Activated CD4-positive, alpha-beta T cell treated with anti-CD3 and anti-CD28 coated beads for 4 hours (primary cell): ENCODE measurements at places on chromosomes 3 and 15.

DNA sequence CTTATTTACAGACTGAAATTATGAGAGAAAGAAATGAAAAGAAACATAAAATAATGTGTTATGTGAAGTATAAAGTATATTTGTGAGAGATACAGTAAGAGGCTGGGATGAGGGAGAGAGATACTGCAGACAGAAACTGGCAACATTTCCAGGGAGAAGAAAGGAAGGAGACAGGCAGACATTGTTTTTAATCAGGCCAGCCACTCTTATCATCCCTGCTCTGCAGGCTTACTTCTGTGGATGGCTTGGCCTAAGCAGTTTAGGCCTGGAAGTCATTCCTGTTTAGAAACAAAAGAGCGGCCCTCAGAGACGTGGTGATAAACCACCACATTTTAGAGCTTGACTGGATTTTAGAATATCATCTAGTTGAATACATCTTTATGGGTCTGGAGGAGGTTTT lies 12.4 kb downstream of the PCCB start:
- DNase-seq = no peak

DNA sequence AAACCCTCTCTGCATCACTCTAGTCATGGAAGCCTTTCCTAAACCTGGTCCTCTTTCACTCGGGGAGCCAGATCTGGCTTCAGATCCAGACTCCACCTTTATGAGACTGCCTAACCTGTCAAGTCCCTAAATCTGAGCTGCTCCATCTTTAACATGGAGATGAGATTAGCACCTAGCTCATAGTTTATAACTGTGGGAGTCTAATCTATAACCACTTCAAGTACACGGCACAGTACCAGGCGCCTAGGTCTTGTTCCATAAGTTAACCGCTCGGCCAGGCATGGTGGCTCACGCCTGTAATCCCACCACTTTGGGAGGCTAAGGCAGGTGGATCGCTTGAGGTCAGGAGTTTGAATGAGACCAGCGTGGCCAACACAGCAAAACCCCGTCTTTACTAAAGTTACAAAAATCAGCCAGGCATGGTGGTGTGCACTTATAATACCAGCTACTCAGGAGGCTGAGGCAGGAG lies 30.3 kb downstream of the TPM1 start:
- no peak for DNase-seq

DNA sequence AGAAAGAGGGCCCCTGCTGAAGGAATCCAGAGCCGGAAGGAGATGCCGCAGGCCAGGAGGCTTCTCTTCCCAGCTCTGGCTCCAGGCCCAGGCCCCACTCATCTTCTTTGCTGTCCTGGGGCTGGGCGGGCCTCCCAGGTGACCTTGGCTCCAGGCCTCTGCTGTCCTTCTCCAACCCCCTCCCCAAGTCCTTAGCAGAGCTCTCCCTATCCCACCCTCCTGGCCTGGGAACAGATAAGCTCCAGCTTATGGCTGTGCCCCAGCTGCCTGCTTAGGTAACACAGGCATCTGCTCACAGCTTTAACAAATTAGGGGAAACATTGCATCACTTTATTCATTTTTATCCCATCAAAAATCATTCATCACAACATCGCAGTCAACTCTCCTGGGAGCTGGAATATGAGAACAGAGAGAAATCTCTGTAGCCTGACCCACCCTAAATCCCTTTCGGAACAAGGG lies 86.9 kb downstream of the SEMA5B start:
- DNase-seq = no peak

DNA sequence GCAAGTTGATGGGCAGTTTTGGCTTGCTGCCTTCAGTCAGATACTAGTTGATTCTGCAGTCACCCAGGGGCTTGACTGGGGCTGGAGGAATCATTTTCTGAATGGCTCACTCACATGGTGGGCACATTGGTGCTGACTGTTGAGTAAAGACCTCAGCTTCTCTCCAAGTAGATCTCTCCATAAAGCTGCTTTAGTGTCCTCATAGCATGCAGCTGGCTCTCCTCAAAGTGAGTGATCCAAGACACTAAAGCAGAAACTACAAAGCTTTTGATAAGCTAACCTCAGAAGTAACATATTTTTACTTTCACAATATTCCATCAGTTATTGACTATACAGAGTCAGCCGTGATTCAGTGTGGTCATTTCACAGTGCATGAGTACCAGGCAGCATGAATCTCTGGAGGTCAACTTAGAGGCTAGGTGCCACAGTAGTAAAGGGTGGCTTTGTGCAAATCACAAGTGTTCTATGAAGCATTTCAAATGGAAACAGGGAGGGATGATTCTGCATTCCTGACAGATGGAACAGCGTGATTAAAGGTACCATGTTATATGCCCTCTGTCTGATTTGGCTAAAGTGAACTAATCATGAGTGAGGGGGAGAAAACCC lies 24.3 kb upstream of the ATP8B4 start:
- DNase-seq = no peak

DNA sequence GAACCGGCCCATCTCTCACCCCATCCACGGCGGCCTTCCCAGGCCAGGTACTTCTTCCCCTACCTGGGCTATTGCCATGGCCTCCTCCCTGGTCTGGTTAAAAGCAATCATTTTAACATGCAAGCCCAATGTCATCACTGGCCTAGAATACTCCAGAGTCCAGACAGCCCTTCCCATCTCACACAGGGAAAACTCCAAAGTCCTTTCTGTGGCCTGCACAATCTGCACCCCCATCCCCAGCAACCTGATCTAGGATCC lies 45.8 kb upstream of the SLCO2A1 start:
- no peak for DNase-seq

GRCh38 chr15:89361451-89362202 lies 27.0 kb upstream of the POLG start:
- DNase-seq = peak; percentile 38

DNA sequence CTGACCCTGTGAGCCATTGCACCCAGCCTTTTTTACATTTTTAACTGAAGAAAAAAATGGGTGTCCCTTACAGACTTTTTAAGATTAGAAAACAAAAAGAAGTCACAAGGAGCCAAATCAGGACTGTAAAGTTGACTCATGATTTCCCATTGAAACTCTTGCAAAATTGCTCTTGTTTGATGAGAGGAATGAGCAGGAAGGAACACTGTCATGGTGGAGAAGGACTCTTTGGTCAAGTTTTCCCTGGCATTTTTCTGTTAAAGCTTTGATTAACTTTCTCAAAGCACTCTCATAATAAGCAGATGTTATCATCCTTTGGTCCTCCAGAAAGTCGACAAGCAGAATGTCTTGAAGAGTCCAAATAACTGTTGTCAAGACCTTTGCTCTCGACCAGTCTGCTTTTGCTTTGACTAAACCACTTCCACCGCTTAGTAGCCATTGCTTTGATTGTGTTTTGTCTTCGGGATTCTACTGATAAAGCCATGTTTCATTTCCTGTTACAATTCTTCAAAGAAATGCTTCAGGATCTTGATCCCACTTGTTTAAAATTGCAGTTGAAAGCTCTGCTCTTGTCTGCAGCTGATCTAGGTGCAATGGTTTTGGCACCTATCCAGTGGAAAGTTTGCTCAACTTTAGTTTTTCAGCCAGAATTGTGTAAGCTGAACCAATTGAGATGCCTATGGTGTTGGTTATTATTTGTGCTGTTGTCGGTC lies 369.4 kb downstream of the MAGI1 start:
- DNase-seq = no peak

- peak; percentile 86 for DNase-seq
Measured at GRCh38 chr15:74787251-74788041, 5.6 kb downstream of the CSK start.

DNA sequence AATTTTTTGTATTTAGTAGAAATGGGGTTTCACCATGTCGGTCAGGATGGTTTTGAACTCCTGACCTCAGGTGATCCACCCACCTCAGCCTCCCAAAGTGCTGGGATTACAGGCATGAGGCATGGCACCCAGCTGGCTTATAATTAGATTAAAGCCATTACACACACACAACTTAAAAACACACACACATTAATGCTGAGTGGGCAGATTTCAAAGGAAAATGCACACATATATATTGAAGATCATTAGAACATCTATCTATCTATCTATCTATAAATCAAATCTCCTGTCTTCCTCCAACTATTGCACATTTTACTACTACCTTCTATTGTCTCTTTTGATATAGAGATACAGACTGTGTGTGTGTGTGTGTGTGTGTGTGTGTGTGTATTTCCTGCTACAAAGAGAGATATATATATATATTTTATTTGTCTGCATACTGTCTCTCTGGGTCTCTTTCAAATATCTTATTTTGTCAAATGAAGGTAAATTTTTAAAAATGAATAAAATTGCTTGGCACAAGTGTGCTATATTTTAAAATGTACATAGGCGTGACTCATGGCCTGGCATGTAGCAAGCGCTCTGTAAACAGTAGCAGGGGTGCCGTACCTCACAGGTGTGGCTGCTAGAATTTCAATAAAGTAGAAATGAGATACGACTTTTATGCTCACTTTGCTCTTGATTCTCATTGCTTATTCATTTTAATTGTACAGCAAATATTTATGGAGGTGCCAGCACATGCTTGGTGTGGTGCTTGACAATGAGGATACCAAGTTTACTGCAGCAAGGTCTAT lies 655.8 kb downstream of the AGBL1 start:
- DNase-seq = no peak

DNA sequence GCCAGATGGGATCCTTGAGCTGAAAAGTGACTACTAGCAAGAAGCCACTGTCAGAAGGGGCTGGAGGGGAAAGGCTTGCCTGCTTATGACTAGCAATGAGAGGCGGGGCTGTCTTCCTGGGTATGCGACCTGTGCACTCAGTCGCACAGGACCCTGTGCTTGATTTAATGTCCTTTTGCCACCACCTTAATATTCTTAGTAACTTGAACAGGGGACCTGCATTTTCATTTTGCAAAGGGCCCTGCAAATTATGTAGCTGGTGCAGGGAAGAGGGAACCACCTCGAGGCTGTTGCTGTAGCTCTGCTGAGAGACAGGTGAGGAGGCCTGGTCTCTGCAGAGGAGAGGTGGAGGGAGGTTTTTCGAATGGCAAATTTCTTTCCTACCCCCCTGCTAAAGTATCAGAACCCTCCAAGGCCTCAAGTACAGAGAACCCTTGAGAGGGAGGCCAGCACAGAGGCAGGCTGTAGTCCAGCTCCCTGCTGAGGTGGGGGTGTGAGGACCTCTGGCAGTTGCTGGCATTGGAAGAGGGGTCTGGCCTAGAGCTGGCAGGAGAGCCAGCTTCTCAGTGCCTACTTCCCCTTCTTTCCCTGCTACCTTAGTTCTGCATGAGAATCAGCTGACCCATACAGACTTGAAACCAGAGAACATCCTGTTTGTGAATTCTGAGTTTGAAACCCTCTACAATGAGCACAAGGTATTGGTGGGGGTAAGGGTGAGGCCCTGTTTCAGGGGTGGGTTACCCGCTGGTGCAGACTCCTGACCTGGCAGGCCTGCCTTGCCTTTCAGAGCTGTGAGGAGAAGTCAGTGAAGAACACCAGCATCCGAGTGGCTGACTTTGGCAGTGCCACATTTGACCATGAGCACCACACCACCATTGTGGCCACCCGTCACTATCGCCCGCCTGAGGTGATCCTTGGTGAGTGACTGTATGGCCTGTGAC lies 11.4 kb downstream of the CLK3 start:
- no peak for DNase-seq

DNA sequence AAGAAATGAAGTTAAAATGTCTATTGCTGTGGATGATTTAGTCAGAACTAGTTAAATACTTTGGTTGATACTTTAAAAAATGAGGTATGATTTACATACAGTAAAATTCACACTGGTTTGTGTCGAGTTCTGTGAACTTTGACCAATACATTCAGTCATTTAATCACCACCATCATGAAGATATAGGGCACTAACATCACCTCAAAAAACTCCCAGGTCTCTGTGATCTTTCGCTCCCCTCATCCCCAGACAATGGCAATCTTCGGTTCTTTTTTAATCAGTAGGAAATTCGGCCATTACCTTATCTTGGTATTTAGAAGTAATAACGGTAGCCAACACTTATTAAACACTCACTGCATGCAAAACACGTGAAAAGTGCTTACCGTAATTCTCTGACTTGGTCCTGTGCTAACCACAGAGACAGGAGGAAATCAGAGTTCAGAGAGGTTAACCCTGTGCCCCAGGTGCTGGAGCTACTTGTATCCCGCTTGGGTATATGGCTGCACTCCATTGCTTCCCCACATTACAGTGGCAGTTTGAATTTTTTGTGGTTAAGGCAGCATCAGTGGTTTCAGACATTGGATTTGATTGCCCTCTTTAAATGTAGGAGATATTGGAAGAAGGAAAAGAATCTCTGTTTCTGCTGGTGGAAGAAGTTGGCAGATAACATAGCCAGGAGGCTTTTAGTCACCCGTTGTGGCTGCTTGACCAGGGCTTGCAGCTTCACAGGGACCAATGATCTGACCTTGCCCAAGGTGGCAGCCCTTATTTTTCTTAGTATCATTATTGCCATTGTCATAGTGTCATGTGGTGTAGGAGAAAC lies 4.2 kb downstream of the PLCL2 start:
- DNase-seq = peak; percentile 28

GRCh38 chr3:29280404-29281093 lies at the start of gene RBMS3:
Gene RBMS3, plus strand, starts transcription at chr3:29281071.
- DNase-seq = no peak

GRCh38 chr3:187758318-187758955 lies 13.2 kb upstream of the BCL6 start:
- DNase-seq = no peak

- no peak for DNase-seq
Measured at GRCh38 chr3:112338021-112338726, 5.2 kb downstream of the CD200 start.

GRCh38 chr15:66692391-66692790 lies 9.6 kb upstream of the SMAD6 start:
- no peak for DNase-seq

- DNase-seq = no peak
Measured at GRCh38 chr3:60932643-60933042, 318.6 kb downstream of the FHIT start.

DNA sequence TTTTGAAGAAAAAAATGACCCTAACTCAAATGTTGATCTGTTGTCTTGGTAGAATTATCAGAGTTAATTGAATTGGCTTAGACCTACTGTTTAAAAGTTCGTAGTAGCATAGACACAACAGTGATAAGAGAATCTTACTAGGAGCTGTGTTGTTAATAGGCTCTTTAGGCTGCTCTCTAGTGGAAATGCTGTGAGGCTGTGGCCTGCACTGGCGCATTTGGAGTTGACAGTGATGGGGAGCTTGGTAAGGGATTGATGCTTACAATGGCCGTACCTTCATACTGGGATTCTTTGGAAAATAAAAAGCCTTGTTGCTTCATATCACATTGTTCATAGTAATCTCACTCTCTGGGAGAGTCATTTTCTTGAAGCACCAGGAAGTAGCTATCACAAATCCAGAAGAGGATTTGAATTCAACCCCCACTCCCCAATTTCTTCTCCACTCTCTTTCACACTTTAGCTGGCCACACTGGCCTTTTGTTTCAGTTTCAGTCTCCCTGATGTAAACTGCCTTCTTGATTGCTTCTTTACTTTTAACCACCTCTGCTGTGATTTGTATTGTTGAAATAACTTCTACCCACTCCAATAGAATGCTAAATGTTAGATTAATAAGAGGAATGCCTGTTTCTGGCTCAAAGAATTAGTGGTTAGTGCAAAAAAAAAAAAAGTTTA lies 56.6 kb downstream of the CEP63 start:
- DNase-seq = no peak

GRCh38 chr15:62432702-62433398 lies 267.8 kb upstream of the C2CD4B start:
- no peak for DNase-seq

- DNase-seq = no peak
Measured at GRCh38 chr15:83163032-83163431, 44.6 kb downstream of the HDGFL3 start.
